ENCODE measurements at places on chromosomes 5 and 9. TPM values are rescaled to one million over a fixed set of nuclear protein-coding genes. Genes with fewer than 3 reads are reported as not detected.

Gene ADAMTSL2
- total RNA-seq, result 3.4 TPM

Gene FBN2
- total RNA-seq, result 0.11 TPM

Gene CDKN2B
- total RNA-seq, result 11.4 TPM

Gene MYOT
- total RNA-seq, result 12.3 TPM

Gene SUSD3
- total RNA-seq, result not detected

Gene SPATA24
- total RNA-seq, result not detected

- no peaks in the 10 kb centered on the region for H3K36me3 ChIP-seq
- no peak overlapping the region for H3K4me3 ChIP-seq
- H3K27ac ChIP-seq, result no peak overlapping the region
- no peak for DNase-seq
- H3K27me3 ChIP-seq, result no peaks in the 10 kb centered on the region
- no peaks in the 10 kb centered on the region for H3K4me1 ChIP-seq
These were observed 68.8 kb upstream of the NTRK2 start for GRCh38 chr9:84600739-84601138.

- no peaks in the 10 kb centered on the region for H3K27me3 ChIP-seq
- no peaks in the 10 kb centered on the region for H3K4me1 ChIP-seq
- H3K27ac ChIP-seq, result no peak overlapping the region
- DNase-seq, result no peak
- no peaks in the 10 kb centered on the region for H3K36me3 ChIP-seq
These were observed 122.0 kb downstream of the GALNT10 start for GRCh38 chr5:154312576-154312975.

DNA sequence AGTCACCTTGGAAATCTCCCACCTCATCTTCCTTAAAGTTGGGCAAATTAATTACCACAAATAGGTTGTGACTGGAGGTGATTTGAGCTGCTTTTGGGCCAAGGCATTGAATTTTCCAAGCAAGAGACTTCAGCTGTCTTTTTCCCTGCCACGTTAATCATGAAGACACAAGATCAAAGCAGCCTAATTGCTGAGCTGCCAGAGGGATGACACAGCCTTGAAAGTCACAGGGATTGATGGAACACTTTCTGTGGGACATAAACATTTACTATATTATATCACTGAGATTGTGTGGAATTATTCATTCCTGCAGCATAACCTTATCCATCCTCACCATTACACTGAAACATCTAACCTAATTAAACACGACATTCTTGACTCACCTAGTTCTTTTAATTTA lies 172.2 kb downstream of the FAM170A start:
- no peak overlapping the region for H3K4me3 ChIP-seq
- H3K27me3 ChIP-seq, result no peaks in the 10 kb centered on the region
- H3K4me1 ChIP-seq, result no peaks in the 10 kb centered on the region
- no peaks in the 10 kb centered on the region for H3K36me3 ChIP-seq
- DNase-seq, result no peak

DNA sequence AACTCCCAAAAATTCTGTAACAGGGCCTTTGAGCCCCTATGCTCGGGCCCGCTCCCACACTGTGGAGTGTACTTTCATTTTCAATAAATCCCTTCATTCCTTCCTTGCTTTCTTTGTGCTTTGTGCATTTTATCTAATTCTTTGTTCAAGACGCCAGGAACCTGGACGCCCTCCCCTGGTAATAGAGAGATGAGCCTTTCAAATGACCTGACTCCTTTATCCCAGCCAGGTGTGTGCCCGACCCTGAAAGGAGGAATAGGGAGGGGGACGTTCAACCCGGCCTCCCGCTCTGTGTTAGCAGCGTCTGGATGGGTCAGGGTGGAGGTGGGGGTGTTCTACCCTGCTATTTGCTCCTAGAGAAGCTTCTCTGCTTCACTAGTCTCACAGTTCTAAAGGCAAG lies 53.9 kb downstream of the FXN start:
- H3K4me3 ChIP-seq, result no peak overlapping the region
- H3K27ac ChIP-seq, result no peak overlapping the region
- no peaks in the 10 kb centered on the region for H3K36me3 ChIP-seq
- DNase-seq, result no peak
- H3K27me3 ChIP-seq, result no peaks in the 10 kb centered on the region

DNA sequence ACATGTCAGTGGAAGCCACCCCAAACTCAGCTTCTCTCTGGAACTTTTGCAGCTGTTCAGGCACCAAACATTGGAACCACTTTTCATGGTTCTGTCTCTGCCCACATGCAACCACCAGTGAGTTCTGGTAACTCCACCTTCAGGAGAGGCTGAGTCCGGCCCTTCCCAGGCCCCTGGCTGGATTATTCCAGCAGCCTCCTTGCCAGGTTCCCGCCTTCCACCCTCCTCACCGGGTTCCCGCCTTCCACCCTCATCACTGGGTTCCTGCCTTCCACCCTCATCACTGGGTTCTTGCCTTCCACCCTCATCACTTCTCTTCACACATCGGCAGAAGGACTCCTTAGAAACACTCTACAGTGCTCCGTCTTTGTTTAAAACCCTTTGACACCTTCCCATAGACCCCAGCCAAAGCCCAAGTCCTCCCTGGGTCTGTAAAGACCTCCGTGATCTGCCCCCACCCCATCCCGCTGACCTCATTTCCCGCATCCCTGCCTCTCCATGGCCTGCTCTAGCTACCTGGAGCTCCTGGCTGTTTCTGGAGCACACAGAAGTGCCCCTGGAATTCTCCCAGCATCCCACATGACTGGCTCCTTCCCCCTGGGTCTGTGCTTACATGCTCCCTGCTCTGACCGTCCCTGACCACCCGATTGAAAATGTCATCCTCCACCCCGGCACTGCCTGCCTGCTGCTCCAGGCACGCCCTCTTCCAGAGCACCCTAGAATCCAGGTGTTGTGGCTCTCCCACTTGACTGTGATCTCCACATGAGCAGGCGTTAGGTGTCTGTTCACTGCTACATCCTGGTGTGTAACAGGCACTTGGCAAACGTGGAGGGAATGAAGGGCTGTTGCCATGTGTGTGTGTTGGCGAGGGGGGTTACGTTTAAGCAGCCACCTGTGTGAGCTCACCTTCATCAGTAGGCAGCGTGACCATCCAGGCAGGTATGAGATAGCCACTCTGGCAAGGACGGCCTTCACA lies 17.7 kb downstream of the ROPN1L start:
- no peak overlapping the region for H3K27ac ChIP-seq
- DNase-seq, result peak; percentile 55
- no peaks in the 10 kb centered on the region for H3K36me3 ChIP-seq
- no peaks in the 10 kb centered on the region for H3K4me1 ChIP-seq
- no peaks in the 10 kb centered on the region for H3K27me3 ChIP-seq
- H3K4me3 ChIP-seq, result no peak overlapping the region

DNA sequence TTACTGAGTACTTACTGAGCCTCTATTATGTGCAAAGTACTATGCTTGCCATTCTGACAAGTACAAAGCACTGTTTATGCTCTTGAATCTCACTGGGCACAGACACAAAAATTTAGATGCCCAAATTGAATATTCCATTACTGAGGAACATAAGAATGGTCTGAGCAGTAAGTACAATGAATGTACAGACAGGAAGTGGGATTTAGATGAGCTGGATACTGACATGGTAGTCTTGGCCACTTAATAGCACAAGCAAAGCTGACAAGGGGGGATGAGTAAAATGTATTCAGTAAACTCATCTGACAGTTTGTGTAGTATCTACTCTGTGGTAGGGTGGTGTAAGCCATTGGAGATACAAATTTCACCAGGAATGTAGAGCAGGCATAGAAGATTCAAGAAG lies 132.4 kb downstream of the EFNA5 start:
- H3K27ac ChIP-seq, result no peak overlapping the region
- no peaks in the 10 kb centered on the region for H3K27me3 ChIP-seq
- peaks cover 11% of the 10 kb centered on the region for H3K4me1 ChIP-seq
- no peaks in the 10 kb centered on the region for H3K36me3 ChIP-seq

DNA sequence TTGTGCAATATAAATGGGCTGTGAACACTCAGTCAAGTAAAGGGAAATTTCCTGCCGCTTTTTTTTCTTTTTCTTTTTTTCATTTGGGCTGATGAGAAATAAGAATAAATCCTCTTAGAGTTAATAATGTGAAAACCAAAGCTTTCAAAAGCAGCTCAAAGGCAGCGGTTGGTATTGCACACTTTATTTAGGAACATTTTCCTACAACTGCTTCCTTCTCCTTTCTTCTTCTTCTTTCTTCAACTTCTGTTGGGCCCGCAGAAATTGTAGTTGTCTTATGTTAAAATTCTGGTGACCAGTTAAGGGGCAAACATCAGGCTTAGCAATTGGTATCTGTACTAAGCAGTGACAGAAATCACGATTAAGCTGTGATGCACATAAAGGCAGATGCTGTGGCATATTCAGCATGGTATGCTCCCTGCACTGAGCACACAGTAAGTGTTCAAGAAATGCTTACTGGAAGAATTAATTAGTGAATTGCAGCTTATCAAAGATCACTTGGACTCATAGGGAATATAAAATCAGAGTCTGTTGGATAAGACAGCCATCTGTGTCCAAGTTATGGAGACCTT lies 85.4 kb downstream of the ANKRD55 start:
- no peaks in the 10 kb centered on the region for H3K4me1 ChIP-seq
- H3K27me3 ChIP-seq, result no peaks in the 10 kb centered on the region

DNA sequence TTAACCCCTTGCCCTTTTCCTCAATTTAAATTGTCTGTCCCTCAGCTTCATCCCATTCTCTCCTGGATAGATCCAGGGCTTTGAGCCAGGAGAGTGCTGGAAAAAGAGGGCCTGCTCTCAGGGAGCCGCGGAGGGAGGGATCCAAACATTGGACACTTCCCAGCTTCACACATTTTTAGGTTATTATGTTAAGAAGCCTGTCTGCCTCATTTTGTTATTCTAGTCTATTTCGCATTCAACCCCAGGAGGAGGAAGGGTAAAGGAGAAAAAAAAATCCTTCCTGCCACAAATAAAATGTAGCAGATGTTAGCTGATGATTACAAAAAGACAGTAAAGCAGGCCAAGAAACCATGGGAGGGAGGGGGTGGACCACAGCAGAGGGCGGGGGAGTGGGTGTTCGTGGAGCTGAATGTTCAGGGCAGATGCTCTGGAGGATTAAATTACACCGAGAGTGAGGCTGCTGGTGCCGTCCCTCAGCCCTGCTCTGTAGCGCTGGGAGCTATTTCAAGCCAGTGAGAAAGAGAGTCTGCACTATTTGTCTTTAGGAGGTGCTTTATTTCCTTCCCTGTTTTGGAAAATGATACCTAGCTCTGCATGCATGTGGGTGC lies 60.6 kb upstream of the ZFR start:
- peak overlapping the region; percentile 52 for H3K27ac ChIP-seq
- DNase-seq, result no peak
- peaks cover 25% of the 10 kb centered on the region for H3K4me1 ChIP-seq
- H3K27me3 ChIP-seq, result no peaks in the 10 kb centered on the region

DNA sequence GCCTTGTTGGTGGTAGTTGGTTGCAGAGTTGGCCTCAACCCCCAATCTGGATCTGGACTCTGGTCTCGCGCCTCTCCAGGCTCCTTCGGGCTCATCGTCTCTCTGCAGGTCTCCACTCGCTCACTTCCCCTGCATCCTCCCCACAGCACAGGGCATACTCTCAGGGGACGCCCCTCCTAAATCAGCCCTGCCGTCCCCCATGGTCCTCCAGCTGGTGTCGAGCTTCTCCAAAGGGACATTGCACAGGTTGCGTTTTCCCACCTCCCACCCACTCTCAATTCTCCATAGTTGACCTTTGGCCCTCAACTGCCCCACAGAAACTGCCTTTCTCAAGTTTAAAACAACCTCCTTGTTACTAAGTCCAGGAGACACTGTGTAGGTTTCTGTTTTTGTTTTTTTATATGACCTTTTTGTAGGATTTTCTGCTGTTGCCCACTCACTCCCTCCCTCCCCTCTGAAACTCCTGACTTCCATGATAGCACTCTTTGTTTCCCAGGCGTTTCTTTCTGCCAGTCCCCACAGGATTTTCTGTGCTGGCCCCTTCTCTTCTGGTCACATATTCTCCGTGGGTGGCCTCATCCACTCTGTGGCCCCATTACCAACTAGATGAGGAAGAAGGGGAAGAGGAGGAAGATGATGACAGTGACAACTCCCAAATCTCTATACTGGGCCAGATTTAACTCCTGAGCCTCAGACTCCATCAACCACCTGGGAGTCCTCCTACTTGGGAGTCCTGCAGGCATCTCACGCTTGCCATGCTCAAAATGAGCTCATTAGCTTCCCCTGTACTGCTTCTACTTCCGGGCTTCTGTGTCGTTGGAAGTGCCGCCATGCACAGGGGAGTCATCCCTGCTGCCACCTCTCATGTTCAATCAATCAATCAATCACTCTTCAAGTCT lies 50.3 kb downstream of the ALG2 start:
- H3K27ac ChIP-seq, result no peak overlapping the region
- no peak overlapping the region for H3K4me3 ChIP-seq
- no peak for DNase-seq
- no peaks in the 10 kb centered on the region for H3K27me3 ChIP-seq
- no peaks in the 10 kb centered on the region for H3K4me1 ChIP-seq

DNA sequence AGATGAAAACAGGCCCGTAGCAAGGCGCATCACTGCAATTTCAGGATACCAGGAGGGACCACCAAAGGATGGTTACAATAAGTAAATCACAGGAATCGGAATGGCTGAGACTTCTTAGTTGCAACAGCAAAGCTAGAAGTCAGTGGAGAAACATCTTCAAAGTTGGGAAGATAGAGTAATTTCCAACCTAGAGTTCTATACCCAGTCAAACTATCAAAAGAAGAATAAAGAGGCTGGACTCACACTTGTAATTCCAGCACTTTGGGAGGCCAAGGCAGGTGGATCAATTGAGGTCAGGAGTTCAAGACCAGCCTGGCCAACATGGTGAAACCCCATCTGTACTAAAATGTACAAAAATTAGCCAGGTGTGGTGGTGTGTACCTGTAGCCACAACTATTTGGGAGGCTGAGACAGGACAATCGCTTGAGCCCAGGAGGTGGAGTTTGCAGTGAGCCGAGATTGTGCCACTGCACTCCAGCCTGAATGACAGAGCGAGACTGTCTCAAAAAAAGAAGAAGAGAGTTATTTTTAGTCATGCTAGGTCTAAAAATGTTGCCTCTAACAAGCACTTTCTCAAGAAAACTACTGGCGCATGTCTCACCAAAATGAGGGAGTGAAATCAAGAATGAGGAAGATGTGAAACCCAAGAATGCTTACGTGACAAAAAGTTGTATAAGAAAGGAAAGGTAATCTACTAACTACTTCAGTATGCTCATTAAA lies 267.7 kb downstream of the DENND1A start:
- H3K27me3 ChIP-seq, result no peaks in the 10 kb centered on the region
- no peak overlapping the region for H3K4me3 ChIP-seq
- H3K36me3 ChIP-seq, result peaks cover 29% of the 10 kb centered on the region
- H3K27ac ChIP-seq, result no peak overlapping the region

- H3K4me3 ChIP-seq, result no peak overlapping the region
- no peak overlapping the region for H3K27ac ChIP-seq
These were observed 780.2 kb upstream of the WWC1 start for GRCh38 chr5:167511276-167511675.

GRCh38 chr9:32716425-32716824 lies 66.9 kb upstream of the TMEM215 start:
- no peaks in the 10 kb centered on the region for H3K36me3 ChIP-seq
- H3K4me1 ChIP-seq, result no peaks in the 10 kb centered on the region
- no peak overlapping the region for H3K4me3 ChIP-seq
- no peak for DNase-seq
- H3K27me3 ChIP-seq, result no peaks in the 10 kb centered on the region
- H3K27ac ChIP-seq, result no peak overlapping the region

- peak overlapping the region; percentile 91 for H3K27ac ChIP-seq
- peaks cover 31% of the 10 kb centered on the region for H3K4me1 ChIP-seq
- peak; percentile 85 for DNase-seq
- H3K36me3 ChIP-seq, result no peaks in the 10 kb centered on the region
- no peak overlapping the region for H3K4me3 ChIP-seq
These were observed 7.3 kb downstream of the C9orf50 start for GRCh38 chr9:129613520-129614175.

GRCh38 chr5:160675988-160676387 lies 176.0 kb downstream of the ATP10B start:
- no peak overlapping the region for H3K27ac ChIP-seq
- H3K36me3 ChIP-seq, result no peaks in the 10 kb centered on the region

All from ascending aorta (tissue), 2 donors.